Fibroblast of villous mesenchyme (primary cell): ENCODE measurements at places on chromosomes 6 and 20.
A peak's percentile ranks its signal among the peaks of the same experiment; 100 is the strongest.

DNA sequence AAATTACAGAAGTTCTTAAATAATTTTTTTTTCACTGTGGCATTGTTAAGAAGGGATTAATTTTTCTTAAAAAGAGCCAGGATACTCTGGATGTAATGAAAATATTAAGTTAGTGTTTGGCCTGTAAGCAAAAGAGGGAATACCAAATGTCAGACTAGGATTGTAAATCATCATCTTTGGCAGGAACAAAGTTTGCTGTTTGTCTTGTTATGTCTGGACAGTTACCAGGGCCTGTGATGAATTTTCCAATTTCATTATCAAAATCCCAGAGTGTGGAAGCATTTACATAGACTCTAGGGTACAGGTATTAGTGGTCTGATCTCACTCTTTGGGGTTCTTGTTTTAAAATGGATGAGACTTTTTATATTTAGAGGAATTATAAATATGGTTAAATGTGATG is 26.1 kb downstream of the CEP57L1 start:
- peak; percentile 14 for DNase-seq

DNA sequence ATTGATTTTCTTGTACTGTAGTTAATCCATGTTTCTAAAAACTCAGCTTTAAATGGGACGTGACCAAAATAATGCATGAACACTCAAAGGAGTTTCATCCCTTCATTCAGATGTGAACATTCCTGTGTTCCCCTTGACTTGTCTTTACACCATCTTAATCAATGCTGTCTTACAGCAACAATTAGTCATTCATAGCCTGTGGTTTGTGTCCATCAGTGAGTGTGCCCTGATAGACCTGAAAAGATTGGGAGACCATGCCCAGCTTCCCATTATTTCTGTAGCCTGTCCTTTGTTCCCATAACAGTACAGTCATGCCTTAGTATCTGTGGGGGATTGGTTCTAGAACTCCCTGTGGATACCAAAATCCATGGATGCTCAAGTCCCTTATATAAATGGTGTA is 23.9 kb downstream of the NT5E start:
- DNase-seq: no peak

DNA sequence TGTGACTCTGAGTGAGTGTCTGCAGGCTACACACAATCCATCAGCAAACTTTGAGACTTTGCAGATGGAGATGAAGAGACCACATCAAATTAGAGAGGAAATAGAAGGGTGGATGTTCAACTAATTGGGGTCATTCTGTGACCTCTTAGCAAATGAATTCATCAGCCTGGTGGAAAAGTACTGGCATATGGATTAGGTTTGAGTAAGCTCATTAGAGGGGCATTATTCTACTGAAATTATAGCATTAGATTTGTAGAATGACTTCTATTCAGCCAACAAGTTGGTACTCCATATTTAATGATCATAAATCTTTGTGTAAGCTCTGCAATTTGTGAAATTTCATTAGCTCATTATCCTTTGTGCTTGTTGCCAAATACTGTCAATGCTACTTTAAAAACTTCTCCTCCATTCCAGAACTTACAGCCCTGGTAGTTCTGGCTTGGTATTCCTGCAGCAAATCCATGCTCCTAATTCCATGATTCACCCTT is 63.8 kb downstream of the ADTRP start:
- no peak for DNase-seq

- no peak for DNase-seq
Measured at GRCh38 chr6:170025341-170025911, 265.5 kb downstream of the DLL1 start.

- DNase-seq: no peak
Measured at GRCh38 chr6:85124472-85125354, 325.2 kb upstream of the NT5E start.

- DNase-seq: no peak
Measured at GRCh38 chr6:43996618-43997344, 130.5 kb downstream of the MRPL14 start.

DNA sequence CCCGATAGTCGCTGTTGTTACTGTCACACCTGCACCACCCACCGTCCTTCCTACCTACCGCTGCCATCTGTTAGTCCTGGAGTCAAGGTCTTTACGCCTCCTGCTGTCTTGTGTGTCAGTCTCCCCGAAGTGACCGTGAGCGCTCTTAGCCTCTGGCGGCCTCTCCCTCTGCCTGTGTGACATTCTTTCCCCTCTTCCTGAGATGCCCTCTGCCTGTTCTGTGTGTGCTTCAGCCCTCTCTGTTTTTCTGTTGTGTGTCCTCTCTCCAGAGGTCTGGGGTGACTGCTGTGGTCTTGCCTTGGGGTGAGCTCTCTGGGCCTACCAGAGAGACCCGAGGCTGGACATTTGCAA is 54.9 kb downstream of the TCP11 start:
- DNase-seq: no peak

DNA sequence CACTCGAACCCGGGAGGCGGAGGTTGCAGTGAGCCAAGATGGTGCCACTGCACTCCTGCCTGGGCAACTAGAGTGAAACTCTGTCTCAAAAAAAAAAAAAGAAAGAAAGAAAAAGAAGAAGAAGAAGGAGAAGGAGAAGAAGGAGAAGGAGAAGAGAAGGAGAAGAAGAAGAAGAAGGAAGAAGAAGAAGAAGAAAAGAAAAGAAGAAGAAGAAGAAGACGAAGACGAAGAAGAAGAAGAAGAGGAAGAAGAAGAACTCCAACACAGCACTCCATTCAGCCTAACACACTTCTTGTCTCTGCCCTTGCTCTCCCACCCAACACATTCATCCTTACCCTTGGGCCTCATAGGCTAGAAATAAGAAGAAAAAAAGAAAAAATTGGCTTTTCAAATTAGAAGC is 6.9 kb downstream of the ZFP57 start:
- DNase-seq: no peak

- peak; percentile 62 for DNase-seq
Measured at GRCh38 chr6:87078983-87079616, 15.8 kb downstream of the CGA start.

- peak; percentile 27 for DNase-seq
Measured at GRCh38 chr6:26543953-26544352, 5.8 kb downstream of the HMGN4 start.

DNA sequence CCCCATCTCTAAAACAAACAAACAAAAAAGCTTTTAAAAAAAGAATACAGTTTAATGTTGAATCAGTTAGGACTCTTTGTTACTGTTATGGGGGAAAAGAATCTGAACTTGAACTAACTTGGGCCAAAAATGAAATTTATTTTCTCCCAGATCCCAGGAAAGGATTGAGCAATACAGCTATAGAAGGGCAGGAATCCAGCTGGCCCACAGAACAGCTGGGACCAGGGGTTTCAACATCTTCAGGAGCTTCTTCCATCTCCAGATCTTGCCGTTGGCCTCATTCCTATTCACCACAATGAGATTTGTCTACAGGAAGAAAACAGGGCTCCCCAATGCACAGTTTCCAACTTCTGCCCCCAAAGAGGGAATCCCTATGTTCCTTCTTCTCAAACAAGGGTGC is 43.2 kb upstream of the AKAP12 start:
- peak; percentile 91 for DNase-seq

GRCh38 chr6:168577496-168577895 is 136.5 kb downstream of the SMOC2 start:
- no peak for DNase-seq

DNA sequence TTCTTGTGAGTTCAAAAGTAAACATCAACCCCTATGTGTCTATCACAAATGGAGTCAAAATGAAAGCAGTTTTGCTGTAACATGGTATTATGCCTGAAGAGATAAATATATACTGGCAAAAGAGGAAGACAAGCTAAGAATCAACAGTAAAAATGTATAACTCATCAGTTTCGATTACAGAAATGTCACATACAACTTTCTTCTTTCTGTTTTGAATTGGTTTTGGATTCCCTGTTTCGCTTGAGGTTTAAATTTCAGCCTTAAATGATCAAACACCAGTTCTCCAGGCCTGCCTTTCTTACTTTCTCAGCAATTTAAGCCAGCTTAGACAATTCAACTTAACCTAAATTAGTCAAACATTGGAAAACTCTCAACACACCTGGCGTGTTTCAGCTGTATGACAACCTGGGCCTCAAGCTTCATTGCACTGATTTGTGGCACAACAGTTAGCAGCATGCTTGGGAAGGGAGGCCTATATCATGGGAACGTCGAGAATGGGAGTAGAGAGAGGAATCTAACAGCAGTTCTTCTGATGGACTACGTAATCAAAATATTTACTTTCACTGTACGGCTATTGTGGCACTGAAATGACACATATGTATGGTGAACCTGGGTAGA is 51.9 kb upstream of the MARCKS start:
- no peak for DNase-seq

DNA sequence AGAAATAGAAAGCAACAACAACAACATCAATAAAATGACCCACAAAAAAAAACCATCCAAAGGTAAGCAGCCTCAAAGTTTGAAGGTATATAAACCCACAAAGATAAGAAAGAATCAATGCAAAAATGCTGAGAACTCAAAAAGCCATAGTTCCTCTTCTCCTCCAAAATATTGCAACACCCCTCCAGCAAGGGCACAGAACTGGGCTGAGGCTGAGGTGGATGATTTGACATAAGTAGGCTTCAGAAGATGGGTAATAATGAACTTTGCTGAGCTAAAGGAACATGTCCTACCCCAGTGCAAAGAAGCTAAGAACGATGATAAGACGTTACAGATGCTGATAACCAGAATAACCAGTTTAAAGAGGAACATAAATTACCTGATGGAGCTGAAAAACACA is 188.8 kb upstream of the BTBD3 start:
- no peak for DNase-seq

DNA sequence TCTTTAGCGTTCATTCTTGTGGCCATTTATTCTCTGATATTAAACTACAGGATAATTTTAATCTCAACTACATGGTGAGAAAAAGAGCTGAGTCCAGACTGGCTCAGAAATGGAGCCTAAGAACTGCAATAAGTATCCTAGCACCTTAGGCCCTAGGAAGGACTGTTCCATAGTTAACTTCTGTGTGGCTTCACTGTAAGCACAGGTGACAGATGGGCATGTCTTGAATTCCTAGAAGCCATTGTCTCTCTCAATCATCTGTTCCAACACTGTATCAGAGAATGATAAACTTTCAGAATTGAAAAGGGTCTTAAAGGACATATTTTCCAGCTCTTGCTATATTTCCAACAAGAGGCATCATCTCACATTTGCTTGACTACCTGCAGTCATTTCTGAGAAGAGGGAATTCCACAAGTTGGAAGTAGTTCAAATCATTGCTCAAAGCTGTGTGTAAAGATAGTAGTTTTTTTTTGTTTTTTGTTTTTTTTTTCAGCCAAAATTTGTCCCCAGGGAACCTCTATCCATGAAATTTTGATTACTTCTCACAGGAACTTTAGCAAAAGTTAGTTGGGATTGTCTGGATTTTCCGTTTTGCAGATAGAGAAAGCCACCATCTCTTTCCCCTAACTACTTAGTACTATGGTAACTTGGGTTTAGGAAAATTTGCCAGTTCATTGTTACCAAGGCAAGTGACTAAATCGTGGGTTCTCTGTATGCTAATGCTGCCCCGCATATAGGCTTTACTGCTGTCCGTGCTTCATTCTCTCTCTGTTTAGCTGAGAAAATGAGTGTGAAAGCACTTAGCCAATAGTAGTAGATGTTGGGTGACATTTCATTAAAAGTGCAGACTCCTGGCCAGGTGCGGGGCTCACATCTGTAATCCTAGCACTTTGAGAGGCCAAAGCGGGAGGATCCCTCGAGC is 47.2 kb downstream of the KCNS1 start:
- DNase-seq: no peak

DNA sequence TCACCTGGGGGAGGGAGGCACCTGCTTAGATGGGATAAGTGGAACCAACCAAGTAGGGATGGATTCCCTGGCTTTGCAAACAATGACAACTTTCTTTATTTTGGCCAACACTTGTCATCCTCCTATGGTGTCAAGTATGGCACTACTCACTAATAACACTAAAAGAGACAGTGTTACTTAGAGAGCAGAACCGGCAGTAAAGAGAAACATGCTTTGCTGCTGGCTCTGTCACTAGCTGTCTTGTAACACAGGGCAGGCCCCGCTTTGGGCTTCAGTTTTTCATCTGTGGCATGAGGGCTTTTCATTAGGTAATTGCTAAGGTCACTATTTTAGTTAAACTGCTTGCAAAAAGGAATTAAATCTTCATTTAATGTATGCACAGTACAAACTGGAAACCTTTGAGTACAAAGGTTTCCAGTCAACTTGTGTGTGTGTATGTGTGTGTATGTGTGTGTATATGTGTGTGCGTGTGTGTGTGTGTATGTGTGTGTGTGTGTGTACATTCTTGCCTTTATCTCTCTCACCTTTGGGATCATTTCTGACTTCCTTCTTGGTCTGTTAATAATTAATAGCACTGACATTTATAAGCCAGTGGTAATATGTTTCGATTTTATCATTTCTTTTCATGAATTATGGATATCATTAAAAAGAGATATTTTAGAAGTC is 64.7 kb downstream of the BTBD3 start:
- no peak for DNase-seq

DNA sequence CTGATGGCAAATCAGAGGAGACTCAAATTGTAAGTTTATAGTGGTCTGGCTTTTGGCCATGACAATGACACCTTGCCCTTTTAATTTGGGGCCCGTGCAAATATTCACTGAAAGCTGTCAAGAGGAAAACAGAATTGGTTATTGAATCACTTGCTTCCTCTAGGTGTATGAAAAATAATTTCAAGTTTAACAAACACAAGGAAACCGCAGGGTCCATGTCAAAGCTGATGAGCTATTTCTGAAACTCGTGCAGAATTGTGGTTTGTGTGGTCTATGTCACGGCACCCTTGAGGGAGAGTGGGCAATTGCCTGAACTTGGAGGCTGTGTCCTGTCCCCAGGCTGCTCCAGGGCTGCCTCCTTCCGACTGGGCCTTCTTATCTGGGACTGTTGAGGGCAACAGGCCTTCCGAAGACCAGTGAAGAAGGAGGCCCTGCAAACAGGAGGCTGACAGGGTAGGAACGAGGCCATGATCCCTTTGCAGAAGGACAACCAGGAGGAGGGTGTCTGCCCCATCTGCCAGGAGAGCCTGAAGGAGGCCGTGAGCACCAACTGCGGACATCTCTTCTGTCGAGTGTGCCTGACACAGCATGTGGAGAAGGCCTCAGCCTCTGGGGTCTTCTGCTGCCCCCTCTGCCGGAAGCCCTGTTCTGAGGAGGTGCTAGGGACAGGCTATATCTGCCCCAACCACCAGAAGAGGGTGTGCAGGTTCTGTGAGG is 788 bp downstream of the TRIM40 start:
- DNase-seq: no peak

- no peak for DNase-seq
Measured at GRCh38 chr6:163175301-163175700, 239.2 kb upstream of the QKI start.

DNA sequence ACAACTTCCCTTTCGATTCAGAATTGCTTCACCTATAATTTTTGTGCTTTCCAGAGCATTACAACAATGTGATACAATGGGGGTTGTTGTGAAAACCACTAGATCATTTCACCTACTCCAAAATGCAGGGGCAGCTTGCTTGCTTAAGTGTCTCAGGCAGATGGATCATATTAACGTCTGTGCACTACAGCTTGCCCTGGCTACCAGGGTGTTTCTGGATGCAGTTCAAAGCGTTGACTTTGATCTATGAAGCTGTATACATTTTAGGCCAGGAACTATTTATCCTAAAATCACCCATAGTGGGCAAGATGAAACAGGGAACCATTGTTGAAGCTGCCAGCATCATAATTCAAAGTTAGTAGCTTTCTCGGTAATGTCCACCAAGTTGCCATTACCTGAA is 339.5 kb upstream of the HSF2 start:
- DNase-seq: no peak
